ENCODE measurements at places on chromosomes 16 and 17. TPM values are rescaled to one million over a fixed set of nuclear protein-coding genes. Genes with fewer than 3 reads are reported as not detected.

DNA sequence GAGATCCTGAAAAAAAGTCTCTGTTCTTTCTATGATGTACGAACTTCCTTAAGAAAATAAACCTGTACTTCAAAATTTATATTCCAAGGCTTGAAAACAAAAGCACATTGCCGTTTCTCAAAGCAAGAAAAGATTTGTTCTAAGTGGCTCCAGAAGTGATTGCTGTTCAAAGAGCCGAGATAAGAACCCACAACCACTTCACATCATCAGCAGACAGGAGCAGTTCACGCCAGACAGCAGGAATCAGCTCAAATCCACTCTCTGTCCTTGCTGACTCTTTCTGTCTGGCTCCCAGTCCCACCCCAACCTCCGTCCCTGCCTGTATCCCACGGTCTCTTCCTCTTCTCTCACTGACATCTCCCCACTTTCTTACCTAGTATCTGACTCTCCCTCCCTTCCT, 85.0 kb upstream of the MYOCD start:
- H3K27me3 ChIP-seq, result peaks cover 43% of the 10 kb centered on the region
- no peak overlapping the region for H3K4me3 ChIP-seq
- H3K27ac ChIP-seq, result no peak overlapping the region
- no peaks in the 10 kb centered on the region for H3K4me1 ChIP-seq
- DNase-seq, result no peak

Gene CCDC144A
- total RNA-seq, result 6.6 TPM

- H3K27me3 ChIP-seq, result no peaks in the 10 kb centered on the region
- no peak overlapping the region for H3K27ac ChIP-seq
- no peaks in the 10 kb centered on the region for H3K36me3 ChIP-seq
- no peak overlapping the region for H3K4me3 ChIP-seq
- H3K4me1 ChIP-seq, result peaks cover 20% of the 10 kb centered on the region
- DNase-seq, result no peak
These were observed 140.6 kb downstream of the PARN start for GRCh38 chr16:14489460-14489859.

DNA sequence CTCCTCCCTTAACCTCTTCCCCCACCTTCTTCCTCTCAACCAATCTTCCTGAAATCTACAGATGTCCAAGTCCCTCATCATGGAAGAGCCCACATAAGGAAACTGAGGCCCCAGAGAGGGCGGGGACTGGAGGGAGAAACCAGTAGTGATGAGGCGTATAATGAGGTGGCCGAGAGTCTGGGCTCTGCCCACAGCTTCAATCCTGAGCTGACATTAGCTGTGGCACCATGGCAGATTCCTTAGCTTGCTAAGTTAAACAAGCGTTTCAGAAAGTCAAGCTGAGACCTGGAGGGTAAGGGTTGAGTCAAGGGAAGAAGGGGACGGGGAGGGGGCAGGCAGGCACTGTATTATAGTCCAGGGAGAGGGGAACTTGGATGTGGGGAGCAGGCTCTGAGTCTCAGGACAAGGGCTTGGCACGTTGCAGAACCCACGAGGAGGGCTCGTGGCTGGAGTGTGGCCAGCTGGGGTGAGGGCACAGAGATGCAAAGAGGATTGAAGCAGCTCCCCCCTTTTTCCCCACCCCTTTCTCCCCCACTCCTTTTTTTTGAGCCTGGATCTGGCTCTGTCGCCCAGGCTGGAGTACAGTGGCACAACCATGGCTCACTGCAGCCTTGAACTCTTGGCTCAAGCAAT, 13.3 kb downstream of the ARHGAP23 start:
- peaks cover 5% of the 10 kb centered on the region for H3K36me3 ChIP-seq
- H3K4me1 ChIP-seq, result peaks cover 21% of the 10 kb centered on the region
- no peak overlapping the region for H3K27ac ChIP-seq
- H3K27me3 ChIP-seq, result no peaks in the 10 kb centered on the region

- H3K4me1 ChIP-seq, result peaks cover 10% of the 10 kb centered on the region
- DNase-seq, result no peak
- peak overlapping the region; percentile 91 for H3K27ac ChIP-seq
- H3K27me3 ChIP-seq, result no peaks in the 10 kb centered on the region
- peak overlapping the region; percentile 86 for H3K4me3 ChIP-seq
These were observed 1.1 kb downstream of the CRLF3 start for GRCh38 chr17:30823421-30823820.

Gene KRT40
- not detected for total RNA-seq

Gene FNDC8
- not detected for total RNA-seq
